ENCODE measurements at places on chromosomes 13 and 19. TPM values are rescaled to one million over a fixed set of nuclear protein-coding genes. Genes with fewer than 3 reads are reported as not detected.

DNA sequence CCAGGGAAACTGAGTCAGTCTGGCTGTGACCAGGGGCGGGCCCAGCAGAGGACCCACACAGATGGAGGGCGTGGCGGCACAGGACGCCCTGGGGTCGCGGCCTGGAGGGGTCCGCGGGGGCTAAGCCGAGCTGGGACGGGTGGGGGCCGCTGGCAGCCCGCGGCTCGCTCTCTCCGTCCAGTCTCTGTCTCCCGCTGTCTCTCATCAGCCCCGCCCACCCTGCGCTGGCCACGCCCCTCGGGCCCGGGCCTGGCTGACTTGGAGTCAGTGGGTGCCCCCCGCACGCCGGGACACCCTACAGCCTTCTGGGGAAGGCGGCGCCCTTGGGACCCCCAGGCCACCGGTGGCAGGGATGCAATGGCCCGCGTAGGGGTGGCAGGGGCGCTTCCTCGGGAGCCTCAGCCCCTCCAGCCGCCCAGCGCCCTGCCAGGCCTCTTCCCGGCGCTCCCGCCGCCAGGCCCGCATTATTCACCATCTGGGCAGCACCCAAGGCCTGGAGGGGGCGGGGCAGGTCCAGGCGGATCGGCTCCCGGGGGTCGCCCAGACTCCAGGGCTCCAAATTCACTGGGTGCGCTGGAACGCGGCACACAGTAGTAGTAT is at the start of gene TBXA2R:
Gene TBXA2R, minus strand, starts transcription at position 186 of the 600 bp plus-strand sequence. CDS start 6,241 bp downstream, outside the sequence.
- peak within 1 kb of the TSS; percentile 62 for H3K27ac ChIP-seq
- peaks cover 23% of the 10 kb centered on the region for H3K4me1 ChIP-seq

GRCh38 chr13:113052971-113053370 is 52.6 kb upstream of the F7 start:
- DNase-seq: no peak
- no peaks in the 10 kb centered on the region for H3K36me3 ChIP-seq
- H3K27ac ChIP-seq: no peak overlapping the region

- no peaks in the 10 kb centered on the region for H3K27me3 ChIP-seq
- DNase-seq: no peak
- H3K4me1 ChIP-seq: no peaks in the 10 kb centered on the region
- H3K4me3 ChIP-seq: no peak overlapping the region
These were observed 68.6 kb upstream of the KL start for GRCh38 chr13:32947411-32948276.

- no peaks in the 10 kb centered on the region for H3K27me3 ChIP-seq
- no peaks in the 10 kb centered on the region for H3K4me1 ChIP-seq
- H3K4me3 ChIP-seq: no peak overlapping the region
- H3K27ac ChIP-seq: no peak overlapping the region
- no peak for DNase-seq
These were observed 441.4 kb downstream of the PCDH20 start for GRCh38 chr13:60974296-60974695.

- no peak overlapping the region for H3K27ac ChIP-seq
- no peaks in the 10 kb centered on the region for H3K4me1 ChIP-seq
- no peaks in the 10 kb centered on the region for H3K36me3 ChIP-seq
These were observed 505.7 kb downstream of the EFNB2 start for GRCh38 chr13:106029676-106030290.

DNA sequence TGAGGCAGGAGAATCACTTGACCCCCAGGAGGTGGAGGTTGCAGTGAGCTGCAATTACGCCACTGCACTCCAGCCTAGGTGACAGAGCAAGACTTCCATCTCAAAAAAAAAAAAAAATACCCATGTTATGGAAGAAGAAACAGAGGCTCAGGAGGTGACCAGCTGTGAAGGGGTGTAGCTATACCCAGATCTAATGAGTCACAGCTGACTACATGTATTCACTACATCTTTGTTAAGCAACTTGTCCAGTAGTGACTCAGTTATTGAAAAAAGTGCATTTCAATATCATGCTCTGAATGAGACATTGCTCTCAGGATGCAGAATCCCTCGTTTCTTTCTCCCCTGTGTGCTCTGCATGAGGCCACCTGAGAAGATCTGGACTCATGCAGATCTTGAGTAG is 16.1 kb upstream of the SPART start:
- H3K36me3 ChIP-seq: no peaks in the 10 kb centered on the region
- no peak overlapping the region for H3K4me3 ChIP-seq
- no peaks in the 10 kb centered on the region for H3K27me3 ChIP-seq
- H3K27ac ChIP-seq: no peak overlapping the region
- no peaks in the 10 kb centered on the region for H3K4me1 ChIP-seq

GRCh38 chr13:114066956-114067355 is 65.5 kb downstream of the RASA3 start:
- H3K36me3 ChIP-seq: no peaks in the 10 kb centered on the region
- peaks cover 35% of the 10 kb centered on the region for H3K4me1 ChIP-seq
- no peak overlapping the region for H3K4me3 ChIP-seq
- H3K27ac ChIP-seq: peak overlapping the region; percentile 94
- DNase-seq: no peak
- no peaks in the 10 kb centered on the region for H3K27me3 ChIP-seq

DNA sequence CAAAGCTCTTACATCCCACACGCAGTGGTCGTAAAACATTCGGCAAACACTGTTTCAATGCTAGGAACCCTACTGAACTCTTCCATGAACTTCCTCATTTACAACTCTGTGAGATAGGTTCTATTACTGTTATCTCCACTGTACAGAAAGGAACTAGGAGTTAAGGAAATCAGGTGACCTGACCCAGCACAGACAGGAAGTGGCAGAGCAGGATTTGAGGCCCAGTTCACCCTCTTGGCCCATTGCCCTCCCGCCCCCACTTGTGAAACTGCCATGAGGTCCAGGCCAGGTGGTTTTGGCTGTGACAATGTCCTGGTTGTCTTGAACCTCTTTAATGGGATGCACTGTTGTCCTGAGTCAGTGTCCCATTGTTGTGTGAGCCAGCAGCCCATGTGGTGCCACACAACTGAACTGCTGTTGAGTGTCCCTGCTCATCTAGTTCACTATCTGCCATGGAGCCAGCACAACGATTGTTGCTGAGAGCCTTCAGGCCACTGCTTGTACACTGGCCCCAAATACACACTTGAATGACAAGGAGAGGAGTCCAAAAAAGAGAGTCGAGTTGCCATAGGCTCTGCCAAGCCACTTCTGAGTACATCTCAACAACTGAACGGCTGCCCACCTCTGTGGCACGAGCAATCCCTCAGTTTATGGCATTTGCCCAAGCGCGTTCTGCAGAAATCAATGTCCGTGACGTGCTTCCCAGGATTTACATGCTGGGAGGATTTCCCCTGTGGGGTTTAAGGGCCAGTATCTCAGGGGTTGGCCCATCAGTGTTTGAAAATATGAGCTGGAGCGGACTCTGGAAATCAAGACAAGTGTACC is 484.6 kb downstream of the TSHZ3 start:
- no peaks in the 10 kb centered on the region for H3K27me3 ChIP-seq
- H3K4me3 ChIP-seq: no peak overlapping the region
- no peaks in the 10 kb centered on the region for H3K4me1 ChIP-seq
- no peak for DNase-seq
- no peaks in the 10 kb centered on the region for H3K36me3 ChIP-seq

DNA sequence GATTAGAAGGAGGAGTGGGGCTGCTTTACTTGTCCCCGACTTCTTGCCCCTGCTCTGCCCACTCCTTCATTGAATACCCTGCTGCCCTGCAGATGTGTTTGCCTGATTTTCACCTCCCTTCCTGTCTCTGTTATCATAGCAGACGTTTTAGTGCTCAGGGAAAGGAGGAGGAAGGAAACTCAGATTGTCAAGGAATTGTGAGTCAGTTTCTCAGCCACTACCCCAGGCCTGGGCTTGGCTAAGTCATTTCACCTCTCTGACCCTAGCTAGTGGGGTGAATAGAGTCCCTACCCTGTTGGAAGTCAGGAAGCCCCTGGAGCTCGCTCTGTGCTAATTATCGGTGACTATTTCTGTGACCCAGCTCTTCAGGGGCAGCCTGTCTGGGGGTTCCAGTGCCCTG is 3.9 kb downstream of the BCKDHA start:
- peaks cover 28% of the 10 kb centered on the region for H3K4me1 ChIP-seq
- no peak overlapping the region for H3K4me3 ChIP-seq
- peak overlapping the region; percentile 3 for H3K27ac ChIP-seq
- no peak for DNase-seq

GRCh38 chr19:45124021-45124420 is 31.0 kb downstream of the PPP1R37 start:
- no peak overlapping the region for H3K27ac ChIP-seq
- H3K36me3 ChIP-seq: no peaks in the 10 kb centered on the region
- peaks cover 6% of the 10 kb centered on the region for H3K4me1 ChIP-seq
- no peak for DNase-seq

DNA sequence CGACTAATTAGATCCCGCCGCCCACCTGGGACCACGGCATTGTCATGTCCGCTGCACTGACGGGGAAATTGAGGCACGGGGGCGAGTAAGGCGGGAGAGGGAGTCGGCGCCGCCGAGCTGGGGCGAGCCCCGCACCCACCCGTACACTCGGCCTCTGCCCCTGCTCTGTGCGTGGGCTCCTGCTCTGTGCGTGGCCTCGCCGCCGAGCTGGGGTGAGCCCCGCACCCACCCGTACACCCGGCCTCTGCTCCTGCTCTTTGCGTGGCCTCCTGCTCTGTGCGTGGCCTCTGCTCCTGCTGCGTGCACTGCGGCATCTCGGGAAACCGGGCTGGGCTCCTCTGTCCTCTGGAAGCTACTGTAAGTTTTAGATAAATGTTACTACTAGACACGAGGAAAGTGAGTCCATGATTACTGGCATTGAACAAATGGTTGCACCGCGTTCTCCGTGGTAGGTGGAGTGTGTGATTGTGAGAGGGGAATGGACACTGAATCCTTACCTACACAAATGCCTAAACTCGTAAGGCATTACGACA is 826 bp upstream of the C1QTNF9 start:
- DNase-seq: no peak
- H3K4me1 ChIP-seq: no peaks in the 10 kb centered on the region
- no peak overlapping the region for H3K4me3 ChIP-seq

DNA sequence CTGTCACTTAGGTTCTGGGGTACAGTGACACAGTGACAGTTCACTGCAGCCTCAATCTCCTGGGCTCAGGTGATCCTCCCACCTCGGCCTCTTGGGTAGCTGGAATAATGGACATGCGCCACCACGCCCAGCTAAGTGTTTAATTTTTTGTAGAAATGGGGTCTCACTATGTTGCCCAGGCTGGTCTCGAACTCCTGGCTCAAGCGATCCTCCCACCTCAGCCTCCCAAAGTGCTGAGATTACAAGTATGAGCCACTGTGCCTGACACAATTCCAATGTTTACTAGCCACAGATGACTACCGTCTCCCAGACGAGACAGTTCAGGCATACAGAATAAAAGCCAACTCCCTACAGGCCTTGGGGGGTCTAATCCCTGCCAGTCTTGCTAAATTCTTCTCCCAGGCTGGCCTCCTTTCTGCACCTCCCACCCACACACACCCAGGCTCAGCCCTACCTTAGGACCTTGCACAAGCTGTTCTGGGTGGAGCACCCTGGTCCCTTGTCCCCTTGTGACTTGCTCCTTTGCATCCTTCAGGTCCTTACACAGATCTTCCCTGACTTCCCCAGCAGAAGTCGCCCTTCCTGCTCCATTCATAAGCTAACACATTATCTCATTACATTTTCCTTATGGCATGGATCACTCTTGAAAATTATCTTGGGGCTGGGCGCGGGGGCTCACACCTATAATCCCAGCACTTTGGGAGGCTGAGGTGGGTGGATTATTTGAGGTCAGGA is 106.4 kb downstream of the INSR start:
- DNase-seq: no peak
- H3K27me3 ChIP-seq: no peaks in the 10 kb centered on the region
- no peak overlapping the region for H3K27ac ChIP-seq
- no peaks in the 10 kb centered on the region for H3K36me3 ChIP-seq
- H3K4me3 ChIP-seq: no peak overlapping the region

DNA sequence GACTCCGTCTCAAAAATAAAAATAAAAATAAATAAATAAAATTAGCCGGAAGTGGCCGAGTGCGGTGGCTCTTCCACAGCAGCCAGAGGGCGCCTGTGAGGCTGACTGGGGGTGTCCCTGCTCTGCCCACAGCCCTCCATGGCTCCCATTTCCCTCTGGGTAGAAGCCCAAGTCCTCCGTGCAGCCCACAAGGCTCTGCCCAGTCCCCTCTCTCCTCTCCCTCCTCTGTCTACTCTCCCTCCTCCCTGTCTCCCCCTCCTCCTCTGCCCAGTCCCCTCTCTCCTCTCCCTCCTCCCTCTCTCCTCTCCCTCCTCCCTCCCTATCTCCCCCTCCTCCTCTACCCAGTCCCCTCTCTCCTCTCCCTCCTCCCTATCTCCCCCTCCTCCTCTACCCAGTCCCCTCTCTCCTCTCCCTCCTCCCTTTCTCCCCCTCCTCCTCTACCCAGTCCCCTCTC is 20.4 kb downstream of the MISP start:
- no peak for DNase-seq
- H3K27me3 ChIP-seq: no peaks in the 10 kb centered on the region
- H3K36me3 ChIP-seq: no peaks in the 10 kb centered on the region
- no peak overlapping the region for H3K27ac ChIP-seq

- H3K27me3 ChIP-seq: no peaks in the 10 kb centered on the region
- no peak for DNase-seq
- no peak overlapping the region for H3K27ac ChIP-seq
- H3K4me3 ChIP-seq: no peak overlapping the region
- no peaks in the 10 kb centered on the region for H3K4me1 ChIP-seq
These were observed 253.8 kb downstream of the KLF12 start for GRCh38 chr13:73880365-73880764.

GRCh38 chr13:112837371-112838037 is 131.5 kb upstream of the MCF2L start:
- H3K27me3 ChIP-seq: no peaks in the 10 kb centered on the region
- peaks cover 6% of the 10 kb centered on the region for H3K4me1 ChIP-seq
- no peak overlapping the region for H3K4me3 ChIP-seq

DNA sequence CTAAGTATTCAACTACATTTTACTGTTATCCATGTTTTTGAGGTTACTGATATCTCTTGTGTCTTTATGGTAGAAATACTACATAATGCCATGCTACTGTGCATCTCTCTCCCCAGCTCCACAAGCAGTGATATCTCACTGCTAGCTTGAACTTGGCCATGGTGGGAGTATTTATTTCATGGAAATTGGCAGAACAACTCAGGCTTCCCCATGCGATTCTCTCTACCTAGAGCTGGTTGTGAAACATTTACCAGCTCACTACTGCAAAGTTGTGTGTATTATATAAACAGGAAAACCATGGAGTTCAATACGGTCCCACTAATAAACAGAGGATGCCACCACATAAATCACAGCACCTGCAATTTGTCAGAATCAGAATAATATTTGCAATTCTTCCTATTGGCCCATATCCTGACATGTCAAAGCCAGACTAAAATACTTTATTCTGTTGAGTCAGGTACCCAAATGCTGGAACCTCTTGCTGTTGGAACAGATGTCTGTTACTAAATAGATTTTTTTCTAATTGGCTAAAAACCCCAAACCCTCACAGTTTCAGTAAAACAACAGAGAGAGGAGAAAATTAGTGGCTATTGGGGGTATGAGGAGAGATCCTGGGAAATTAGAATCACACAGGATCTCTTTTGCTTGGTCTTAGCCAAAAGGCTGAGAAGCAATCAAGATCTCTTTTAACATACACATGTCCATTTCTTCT is 91.4 kb upstream of the SLC10A2 start:
- H3K27me3 ChIP-seq: no peaks in the 10 kb centered on the region
- H3K36me3 ChIP-seq: no peaks in the 10 kb centered on the region
- DNase-seq: no peak
- no peaks in the 10 kb centered on the region for H3K4me1 ChIP-seq
- no peak overlapping the region for H3K4me3 ChIP-seq

The F10 gene
- 3.4 TPM for total RNA-seq

The CGB5 gene
- not detected for total RNA-seq

The ARRDC2 gene
- 543 TPM for total RNA-seq

The OVOL3 gene
- not detected for total RNA-seq

The ACTMAP gene
- total RNA-seq: 7.7 TPM

The KLK7 gene
- total RNA-seq: not detected

Data from gastrocnemius medialis (tissue), 4 donors.